ENCODE measurements at places on chromosomes 7 and 10. TPM values are rescaled to one million over a fixed set of nuclear protein-coding genes. Genes with fewer than 3 reads are reported as not detected.

ST8SIA6 gene
- not detected for total RNA-seq

STX1A gene
- 3.8 TPM for total RNA-seq

UTF1 gene
- total RNA-seq, result not detected

PLEKHA1 gene
- total RNA-seq, result 13.2 TPM

ATRNL1 gene
- 1.7 TPM for total RNA-seq

C10orf53 gene
- total RNA-seq, result not detected

CADPS2 gene
- total RNA-seq, result 3.4 TPM

CLCN1 gene
- not detected for total RNA-seq

RASA4B gene
- total RNA-seq, result 0.12 TPM

PRKAR2B gene
- 0.44 TPM for total RNA-seq

NFE2L3 gene
- 19.2 TPM for total RNA-seq

LRRC4 gene
- total RNA-seq, result not detected

SCRN1 gene
- 35.7 TPM for total RNA-seq

PRSS37 gene
- not detected for total RNA-seq

FAM25A gene
- total RNA-seq, result 12.0 TPM

MYOZ1 gene
- total RNA-seq, result not detected

ANKRD22 gene
- not detected for total RNA-seq

SPACDR gene
- 0.56 TPM for total RNA-seq

OR2F1 gene
- 0.49 TPM for total RNA-seq

UMAD1 gene
- total RNA-seq, result 15.9 TPM

MBL2 gene
- not detected for total RNA-seq

ZNF853 gene
- 23.6 TPM for total RNA-seq

RSPH10B2 gene
- total RNA-seq, result 0.20 TPM

Measured in MG63 (cell line).